Fibroblast of gingiva (primary cell): ENCODE measurements at places on chromosomes 2 and 18.
A peak's percentile ranks its signal among the peaks of the same experiment; 100 is the strongest.

DNA sequence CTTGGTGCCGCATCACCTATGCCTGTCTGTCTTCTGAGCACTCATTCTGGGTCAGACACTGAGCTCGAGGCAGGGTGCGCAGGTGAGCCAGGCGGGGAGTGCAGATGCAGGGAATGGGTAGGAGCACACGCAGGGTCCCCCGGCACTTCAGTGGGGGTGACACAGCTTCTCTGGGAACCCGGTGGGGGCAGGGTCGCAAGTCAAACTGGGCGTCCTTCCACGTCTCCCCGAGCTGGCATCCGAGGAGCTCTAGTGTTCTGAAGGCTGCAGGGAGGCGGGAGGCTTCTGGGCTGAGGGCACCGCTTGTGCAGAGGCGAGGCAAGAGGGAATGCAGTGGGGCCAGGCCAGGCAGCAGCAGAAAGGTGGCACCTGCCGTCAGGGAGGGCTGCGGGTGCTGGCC lies 86.0 kb downstream of the DGKD start:
- no peak for DNase-seq

DNA sequence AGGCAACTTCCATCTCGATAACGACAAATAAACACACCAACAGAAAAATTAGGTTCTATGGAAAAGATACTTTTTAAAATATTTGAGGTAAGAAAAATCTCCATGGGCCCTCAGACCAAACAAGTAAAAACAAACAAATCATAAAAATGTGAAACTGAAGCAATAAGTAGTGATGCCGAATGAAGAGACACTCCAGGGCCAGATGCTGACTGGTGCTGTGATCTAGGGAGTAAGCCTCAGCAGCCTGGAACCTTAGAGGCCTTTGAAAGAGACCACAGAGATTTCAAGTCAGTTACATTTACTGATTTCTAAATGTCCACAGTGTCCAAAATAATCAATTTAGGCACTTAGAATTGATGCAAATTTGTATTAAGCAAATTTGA lies 1144.7 kb downstream of the CNTNAP5 start:
- DNase-seq = no peak

- DNase-seq = no peak
These were observed at the start of gene LDLRAD4 for GRCh38 chr18:13218368-13218991. TSS of gene LDLRAD4 (plus strand) at chr18:13218760.

DNA sequence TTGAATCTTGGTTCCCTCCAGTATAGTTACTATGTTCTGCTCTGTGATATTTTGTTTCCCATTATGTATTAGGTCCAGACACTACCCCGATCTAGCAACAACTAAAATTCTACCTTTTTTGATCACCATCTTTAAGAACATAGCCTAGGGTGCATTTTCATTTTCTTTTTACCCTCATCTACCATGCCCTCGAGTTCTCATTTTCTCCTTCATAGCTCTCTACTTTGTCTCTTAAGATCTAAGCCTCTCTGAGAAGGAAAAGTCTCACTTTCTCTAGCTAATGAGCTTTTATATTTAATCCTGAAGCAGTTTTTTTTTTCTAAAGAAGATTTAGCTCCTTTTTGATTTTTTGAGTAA lies 1089.4 kb upstream of the SLC39A10 start:
- DNase-seq = no peak

DNA sequence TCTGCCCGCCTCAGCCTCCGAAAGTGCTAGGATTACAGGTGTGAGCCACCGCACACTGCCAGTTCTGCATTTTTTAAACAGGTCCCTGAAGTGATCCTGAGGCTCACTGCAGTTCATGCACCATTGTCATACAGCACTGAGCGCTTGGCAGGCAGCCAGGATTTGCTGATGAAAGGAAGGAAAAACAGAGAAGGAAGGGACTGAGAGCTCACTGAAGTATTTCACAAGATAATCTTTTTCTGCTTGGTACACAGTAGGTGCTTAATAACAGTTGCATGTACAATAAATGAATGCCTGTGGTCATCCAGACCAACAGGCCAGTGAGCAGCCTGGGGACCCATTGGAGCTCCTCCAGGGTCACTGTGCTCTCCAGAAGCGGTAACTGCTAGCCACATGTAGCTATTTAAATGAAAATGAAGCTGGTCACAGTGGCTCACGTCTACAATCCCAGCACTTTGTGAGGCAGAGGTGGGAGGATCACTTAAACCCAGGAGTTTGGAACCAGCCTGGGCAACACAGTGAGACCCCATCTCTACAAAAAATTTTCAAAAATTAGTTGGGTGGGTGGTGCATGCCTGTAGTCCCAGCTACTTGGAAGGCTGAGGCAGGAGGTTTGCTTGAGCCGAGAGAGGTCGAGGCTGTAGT lies 33.1 kb upstream of the SMAD7 start:
- DNase-seq = no peak

DNA sequence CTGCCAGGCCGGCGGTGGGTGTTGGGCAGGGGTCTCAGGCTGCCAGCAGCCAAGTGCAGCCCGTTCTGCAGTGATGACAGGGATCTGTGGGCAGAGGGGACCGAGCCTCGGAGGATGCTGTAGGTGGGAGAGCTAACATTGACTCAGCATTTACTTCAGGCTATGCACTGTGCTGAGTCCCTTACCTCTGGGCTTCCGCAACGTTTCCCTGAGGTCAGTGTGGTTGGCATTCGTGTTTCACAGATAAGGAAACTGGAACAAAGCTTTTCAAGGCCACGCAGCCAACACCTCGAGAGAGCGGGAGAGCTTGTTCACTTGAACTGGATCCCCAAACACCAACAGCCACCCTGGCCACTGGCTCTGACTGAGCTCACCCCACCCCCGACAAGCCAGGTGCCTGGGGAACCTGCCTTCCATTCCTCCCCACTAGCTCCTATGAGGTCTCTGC lies 839 bp upstream of the GPR148 start:
- DNase-seq = no peak

- no peak for DNase-seq
These were observed 777 bp upstream of the C18orf32 start for GRCh38 chr18:49487711-49488310.

GRCh38 chr2:219987830-219988229 lies 360.4 kb downstream of the SLC4A3 start:
- DNase-seq = peak; percentile 77

- peak; percentile 58 for DNase-seq
These were observed 543 bp upstream of the MARCHF4 start for GRCh38 chr2:216372761-216373291.

- DNase-seq = no peak
These were observed 139.6 kb upstream of the PELI1 start for GRCh38 chr2:64283641-64284361.

DNA sequence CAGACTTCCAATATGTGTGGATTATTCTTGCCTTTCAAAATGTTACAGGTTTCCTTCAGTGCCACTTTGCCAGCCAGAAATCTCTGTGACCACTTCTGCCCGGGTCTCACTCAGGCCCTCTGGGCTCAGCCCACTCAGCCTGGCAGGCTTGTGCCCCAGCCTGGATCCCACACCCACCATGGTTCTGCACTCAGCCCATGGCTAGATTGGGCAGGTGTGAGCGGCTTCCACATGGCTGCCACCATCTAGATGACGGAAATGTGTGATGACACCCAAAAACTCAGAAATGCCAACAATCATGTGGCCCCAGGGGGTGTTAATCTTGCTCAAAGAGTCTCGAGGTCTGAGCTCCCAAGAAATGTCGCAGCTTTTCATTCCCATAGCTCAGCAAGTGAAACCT lies 1097.5 kb upstream of the SLC39A10 start:
- no peak for DNase-seq

DNA sequence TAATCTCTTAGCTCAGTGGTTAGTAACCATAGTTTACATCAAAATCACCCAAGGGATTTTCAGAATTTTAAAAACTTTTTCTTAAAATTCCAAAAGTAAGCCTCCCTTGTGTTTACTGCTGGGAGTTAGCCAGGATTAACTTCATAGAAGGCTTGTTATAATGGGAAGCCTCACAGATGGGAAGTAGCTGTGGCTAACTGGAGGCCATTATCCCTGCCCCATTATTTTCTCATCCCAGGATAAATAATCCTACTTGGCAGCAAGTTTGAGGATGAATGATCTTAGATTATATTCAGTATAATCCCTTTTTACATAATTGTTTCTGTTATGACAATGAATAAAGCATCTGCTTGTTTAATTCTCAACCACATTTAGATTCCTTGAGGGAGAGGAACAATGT lies 25.5 kb downstream of the PLEK start:
- DNase-seq = no peak

DNA sequence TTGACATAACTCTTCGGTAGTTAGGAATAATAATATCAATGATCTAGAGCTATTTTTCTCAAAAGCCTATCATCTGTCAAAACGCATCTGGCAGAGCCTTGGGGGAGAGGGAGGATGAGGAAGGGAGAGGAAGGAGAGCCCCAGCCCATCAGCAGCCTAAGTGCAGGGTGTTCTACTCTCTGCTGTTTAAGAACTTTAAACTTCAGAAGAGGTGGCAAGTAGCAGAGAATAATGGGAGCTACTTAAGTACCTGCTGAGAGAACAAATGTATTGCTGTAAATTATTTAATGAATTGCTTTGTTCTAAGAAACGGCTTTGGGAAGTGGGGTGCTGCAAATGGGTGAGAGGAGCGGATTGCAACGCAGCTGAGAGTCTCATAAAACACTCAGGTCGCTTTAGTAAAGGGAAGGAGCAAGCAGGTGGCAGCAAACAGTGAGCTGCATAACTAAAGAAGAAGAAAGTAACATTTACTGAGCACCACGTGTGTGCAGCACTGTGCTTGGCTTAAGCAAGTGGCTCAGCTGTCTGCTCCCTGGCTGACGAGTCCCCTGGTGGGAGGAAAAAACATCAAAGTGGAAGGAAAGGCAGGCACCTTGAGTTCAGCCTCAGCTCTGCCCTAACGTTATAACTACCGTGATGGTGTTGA lies 26.3 kb upstream of the SH3RF3 start:
- DNase-seq = no peak

- peak; percentile 16 for DNase-seq
These were observed 8.1 kb downstream of the ASIC4 start for GRCh38 chr2:219522111-219523030.

DNA sequence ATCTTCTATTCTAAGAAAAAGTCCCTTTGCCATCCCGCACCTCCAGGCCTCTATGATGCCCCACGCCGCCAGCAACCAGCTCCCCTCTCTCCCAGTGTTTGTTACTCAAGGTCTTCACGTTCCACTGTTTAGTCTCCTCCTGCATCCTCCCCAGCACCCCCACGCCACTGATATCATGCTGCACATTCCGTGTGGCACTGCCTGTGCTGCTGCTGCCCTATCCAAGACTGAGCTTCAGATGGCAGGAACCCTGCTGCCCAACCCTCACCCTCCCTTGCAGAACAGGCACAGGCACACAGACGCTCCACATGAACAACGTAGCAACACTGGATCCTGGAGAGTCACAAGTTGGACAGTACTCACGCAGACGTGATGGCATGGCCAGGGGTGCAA lies 35.3 kb downstream of the MYO5B start:
- DNase-seq = no peak

- DNase-seq = no peak
These were observed 106.4 kb downstream of the MBD2 start for GRCh38 chr18:54117853-54118773.

GRCh38 chr2:201327678-201328077 lies 29.5 kb downstream of the FLACC1 start:
- DNase-seq = no peak

GRCh38 chr2:180776921-180777320 lies 203.5 kb upstream of the UBE2E3 start:
- no peak for DNase-seq

DNA sequence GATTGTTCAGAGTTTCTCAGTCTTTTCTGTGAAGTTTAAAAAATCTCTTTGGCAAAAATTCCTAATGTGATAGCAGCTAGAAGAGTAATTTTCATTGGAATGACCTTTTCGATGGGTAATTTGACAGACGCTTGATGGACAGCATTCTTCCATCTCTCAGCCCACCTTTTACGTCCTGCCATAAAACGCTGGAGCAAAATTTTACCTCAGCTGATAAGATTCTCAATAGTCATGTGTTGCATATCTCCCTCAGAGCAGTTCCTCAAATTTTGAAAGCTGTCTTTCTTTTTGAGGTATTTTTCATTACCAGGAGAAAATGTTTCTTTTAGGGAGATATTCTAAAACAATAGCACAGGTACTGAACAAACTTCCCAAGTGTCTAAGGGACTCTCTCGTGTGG lies 441.4 kb downstream of the PARD3B start:
- no peak for DNase-seq

- no peak for DNase-seq
These were observed 210.1 kb upstream of the STON1 start for GRCh38 chr2:48319863-48320262.

DNA sequence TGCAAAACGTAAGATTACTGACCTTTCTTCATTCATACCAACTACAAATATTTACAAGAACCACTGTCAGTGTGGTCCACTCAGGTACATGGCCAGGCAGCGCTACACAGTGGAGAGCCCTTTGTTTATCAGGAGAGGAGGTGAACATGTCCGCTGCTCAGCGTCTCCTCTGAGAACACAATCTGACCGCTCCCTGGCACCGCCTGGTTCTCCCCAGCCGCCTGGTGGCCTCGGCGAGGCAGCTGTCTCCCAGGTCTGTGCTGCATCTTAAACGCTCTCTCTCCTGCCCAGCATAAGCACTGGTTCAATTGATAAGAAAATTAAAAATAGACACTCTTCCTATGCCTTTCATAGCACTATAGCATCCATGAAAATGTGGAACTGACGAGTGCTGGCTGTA lies 146.8 kb upstream of the PXDN start:
- no peak for DNase-seq

DNA sequence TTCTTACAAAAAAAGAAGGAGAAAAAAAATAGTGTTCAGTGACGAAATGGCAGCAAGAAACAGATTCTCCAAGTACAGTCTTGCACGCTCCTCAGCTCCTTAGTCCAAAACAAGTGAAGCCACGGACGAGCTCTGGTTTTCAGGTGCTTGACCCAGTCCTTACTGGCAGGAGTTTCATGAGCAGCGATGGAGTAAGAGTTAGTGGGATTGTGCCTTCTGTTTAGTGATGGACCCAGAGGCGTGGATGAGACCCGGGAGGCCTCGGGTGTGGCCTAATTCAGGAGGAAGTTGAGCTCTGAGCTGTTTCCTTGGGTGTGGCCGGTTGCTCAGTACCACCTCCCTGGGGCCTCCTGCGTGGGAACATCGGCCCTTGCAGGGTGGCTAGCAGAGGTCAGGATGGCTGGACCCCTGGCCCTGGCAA lies 52.0 kb downstream of the KIF5C start:
- DNase-seq = no peak

GRCh38 chr2:239846789-239847676 lies 178.1 kb downstream of the NDUFA10 start:
- DNase-seq = no peak

GRCh38 chr2:203650860-203651613 lies 55.4 kb upstream of the CD28 start:
- DNase-seq = peak; percentile 55

DNA sequence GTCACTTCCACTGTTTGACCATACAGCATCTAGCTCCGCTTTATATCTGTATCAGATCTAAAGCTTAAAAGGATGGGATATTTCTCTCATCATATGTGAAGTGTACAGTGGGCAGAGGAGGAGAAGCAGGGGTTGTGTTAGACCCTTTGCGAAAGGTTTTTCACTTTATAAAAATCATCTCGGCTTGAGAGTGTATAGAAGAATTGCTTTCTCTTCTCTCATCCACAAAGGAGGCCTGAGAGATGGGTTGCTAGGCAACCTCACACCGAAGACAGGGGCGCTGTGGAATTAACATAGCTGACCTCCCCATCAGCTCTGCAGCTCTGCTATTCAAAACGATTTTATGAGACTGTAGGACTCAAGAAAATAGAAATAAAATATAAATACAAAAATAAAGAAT lies 70.2 kb upstream of the GALNT3 start:
- no peak for DNase-seq

- DNase-seq = no peak
These were observed 376.3 kb upstream of the MYT1L start for GRCh38 chr2:2707206-2707991.
